MM.1S (cell line): ENCODE measurements at places on chromosomes 1 and 21.

GRCh38 chr1:93056214-93056613 lies 22.9 kb upstream of the MTF2 start:
- DNase-seq: peak; percentile 13

DNA sequence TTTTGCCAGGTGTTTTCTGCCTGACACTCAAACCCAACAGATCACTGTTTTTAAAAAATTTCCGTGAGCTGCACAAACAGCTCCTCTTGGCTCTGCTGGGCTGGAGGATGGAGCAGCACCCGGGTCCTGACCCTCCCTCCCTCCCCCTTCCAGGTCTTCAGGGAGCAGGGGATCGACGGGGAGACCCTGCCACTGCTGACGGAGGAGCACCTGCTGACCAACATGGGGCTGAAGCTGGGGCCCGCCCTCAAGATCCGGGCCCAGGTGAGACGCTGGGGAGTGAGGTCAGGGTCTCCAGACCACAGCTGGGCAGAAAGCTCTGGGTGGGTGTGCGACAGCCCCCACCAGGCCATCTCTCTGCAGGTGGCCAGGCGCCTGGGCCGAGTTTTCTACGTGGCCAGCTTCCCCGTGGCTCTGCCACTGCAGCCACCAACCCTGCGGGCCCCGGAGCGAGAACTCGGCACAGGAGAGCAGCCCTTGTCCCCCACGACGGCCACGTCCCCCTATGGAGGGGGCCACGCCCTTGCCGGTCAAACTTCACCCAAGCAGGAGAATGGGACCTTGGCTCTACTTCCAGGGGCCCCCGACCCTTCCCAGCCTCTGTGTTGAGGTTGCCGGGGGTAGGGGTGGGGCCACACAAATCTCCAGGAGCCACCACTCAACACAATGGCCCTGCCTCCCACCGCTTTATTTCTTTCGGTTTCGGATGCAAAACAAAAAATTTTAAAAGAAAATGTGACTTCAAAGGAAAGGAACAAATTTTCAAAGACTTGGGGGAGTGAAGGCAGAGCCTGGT lies 15.3 kb downstream of the NOC2L start:
- DNase-seq: peak; percentile 54

DNA sequence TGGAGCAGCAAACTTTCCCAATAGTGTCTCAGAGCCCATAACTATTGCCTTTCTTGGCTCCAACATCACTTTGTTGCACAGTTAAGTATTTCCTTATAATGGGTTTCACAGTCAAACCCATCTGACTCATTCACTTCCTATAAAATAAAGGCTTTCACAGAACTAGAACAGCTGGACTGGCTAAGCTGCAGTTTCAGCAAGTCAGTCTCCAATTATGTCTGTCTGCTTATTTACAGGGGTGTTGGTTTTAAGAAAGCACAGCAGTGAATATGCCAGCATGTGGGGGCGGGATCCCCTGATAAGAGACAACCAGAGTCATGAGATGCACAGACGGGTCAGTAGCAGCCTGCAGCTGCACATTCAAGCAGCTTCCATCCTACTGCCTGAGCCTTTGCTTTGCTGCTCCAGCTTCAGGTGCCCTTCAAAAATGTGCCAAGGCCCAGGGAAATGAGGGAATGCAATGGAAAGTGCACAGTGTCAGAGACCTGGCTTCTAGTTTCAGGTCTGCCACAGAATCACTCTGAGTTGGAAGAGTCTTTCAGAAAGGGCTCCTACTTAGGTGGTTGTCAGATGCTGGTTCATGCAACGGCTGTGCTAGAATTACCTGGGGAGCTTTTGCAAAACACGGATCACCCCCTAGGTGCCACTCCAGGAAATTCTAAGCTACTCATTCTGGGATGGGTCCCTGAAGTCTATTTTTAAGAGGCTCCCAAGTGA lies 24.8 kb downstream of the RNF19B start:
- DNase-seq: no peak

DNA sequence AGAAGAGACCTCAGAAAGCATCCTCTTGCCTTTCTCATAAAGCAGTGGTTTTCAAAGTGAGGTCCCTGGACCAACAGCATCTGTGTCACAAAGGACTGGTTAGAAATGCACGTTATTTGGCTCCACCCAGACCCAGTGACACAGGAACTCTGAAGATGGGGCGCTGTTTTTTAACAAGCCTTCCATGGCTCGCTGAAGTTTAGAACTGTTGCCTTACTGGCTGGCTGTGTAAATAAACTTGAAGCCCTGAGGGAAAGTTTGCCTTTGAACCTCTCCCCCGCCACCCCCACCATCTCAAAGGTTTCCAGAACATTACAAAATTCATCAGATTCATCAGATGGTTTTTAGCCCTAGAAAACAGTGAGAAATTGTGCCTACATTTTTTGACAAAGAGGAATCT lies 21.8 kb upstream of the IKBKE start:
- no peak for DNase-seq

GRCh38 chr1:161719325-161719611 lies 2.1 kb upstream of the FCRLB start:
- no peak for DNase-seq

DNA sequence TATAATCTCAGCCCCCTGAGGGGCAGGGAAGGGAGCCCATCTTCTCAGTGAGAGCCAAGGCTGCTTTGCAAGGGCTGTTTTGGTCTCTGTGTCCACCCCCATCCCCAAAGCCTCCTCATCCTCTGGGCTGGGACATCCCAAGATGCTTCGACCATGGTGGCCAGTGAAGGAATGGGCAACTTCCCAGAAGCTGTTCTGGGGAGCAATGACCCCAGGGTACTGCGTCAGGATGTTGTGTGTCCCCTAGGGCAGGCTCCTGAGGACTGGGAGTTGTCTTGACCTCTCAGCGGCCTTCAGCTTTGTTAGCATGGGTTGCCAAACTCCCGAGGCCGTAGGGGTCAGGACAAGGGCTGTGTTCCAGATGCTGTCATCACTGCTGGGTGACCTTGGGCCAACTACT lies 238.4 kb upstream of the POU3F1 start:
- DNase-seq: no peak

GRCh38 chr1:25831569-25832196 lies 11.9 kb downstream of the MTFR1L start:
- no peak for DNase-seq

- DNase-seq: no peak
Observed at GRCh38 chr1:109474697-109475096, 8.4 kb downstream of the SYPL2 start.

DNA sequence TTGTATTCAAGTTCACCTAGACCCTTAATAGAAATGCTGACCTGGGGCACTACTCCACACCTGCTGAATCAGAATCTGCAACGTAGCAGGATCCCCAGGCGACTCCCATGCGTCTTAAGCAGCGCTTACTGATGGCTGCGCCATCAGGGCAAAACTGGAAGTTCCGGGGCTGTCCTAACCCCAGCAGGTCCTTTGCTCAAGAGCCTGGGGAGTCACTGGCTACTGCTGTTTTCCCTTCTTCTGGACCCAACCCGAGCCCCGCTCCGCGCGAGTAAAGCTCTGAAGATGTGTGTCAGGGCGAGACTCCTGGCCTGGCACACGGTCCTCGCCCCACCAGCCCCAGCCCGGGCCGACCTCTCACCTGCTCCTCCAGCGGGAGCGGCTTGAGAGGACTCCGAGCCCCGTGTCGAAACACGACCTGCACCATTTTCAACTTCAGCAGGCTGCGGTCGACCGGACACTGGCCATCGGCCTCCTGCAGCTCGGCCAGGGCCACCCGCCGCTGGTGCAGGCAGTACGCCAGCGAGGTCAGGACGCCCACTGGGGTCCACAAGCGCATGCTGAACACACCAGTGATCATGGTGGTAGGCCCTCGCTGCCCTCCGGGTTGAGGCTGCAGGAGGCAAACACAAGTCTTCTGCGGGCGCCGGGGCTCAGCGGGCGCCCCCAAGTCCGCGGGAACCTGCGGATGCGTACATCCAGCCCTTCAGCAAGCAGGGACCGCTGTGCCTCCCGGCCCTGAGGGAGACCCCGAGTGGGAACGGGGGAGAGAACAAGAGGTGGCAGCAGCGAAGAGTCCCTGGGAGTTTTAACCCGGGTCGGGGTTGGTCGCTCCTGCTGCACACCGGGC lies 630 bp downstream of the ACP6 start:
- peak; percentile 96 for DNase-seq

DNA sequence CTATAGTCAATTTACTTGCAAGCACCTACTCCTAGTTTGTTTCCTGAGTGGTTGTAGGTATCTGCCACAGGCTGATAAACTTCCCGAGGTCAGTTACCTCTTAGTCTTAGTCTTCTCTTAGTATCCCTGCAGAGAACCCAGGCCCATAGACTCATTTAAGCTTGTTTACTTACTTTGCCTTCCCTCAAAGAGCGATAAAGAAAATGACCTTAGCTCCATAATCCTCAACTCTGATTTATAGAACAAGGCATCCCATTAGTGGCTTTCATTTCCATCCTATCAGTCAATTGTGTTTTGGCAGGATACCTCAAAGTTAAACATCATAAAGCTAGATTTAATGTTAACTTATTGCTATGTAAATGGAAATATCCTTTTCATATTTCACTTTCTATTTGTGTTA lies 119.7 kb downstream of the UCHL5 start:
- DNase-seq: no peak

GRCh38 chr1:43206600-43207228 lies 34.6 kb downstream of the CFAP57 start:
- no peak for DNase-seq

GRCh38 chr1:115317101-115318012 lies 20.7 kb downstream of the NGF start:
- DNase-seq: no peak

DNA sequence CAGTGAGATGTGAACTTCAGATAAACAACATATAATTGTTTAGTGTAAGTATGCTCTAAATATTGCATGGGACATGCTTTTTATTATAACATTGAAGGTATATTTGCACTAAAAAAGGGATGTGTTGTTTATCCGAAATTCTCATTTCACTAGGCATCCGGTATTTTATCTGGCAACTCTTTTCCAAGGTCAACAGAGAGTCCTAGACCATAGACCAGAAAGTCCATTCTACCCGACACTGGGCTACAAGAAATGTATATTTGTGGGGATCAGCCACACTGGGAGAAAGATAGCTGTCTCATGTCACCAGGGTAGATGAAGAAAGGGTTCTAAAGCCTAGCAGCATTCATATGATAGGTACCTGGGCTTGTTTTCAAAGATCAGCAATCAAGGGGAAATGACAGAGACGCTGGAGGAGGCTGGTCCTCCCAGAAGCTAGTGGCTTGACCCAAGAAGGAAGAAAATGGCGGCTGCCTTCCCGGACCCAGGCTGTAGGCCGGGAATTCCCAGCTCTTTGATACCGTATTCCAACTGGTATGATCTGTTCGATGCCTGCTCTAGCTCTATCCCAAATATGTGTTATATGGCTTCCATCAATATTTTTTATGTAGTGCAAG lies 161.1 kb upstream of the IRF2BP2 start:
- DNase-seq: no peak

DNA sequence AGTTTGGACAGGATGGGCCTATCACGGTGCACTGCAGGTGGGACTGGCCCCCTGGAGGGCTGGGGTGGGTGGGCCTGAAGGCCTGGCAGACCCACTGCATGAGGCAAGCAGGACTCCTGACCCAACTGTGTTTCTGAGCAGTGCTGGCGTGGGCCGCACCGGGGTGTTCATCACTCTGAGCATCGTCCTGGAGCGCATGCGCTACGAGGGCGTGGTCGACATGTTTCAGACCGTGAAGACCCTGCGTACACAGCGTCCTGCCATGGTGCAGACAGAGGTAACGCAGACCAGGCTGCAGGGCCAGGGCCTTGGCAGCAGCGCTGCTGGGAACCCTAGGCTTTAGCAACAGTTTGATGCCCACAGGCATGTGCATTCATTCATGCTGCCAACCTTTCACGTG lies 29.0 kb upstream of the KDM4A start:
- DNase-seq: no peak

DNA sequence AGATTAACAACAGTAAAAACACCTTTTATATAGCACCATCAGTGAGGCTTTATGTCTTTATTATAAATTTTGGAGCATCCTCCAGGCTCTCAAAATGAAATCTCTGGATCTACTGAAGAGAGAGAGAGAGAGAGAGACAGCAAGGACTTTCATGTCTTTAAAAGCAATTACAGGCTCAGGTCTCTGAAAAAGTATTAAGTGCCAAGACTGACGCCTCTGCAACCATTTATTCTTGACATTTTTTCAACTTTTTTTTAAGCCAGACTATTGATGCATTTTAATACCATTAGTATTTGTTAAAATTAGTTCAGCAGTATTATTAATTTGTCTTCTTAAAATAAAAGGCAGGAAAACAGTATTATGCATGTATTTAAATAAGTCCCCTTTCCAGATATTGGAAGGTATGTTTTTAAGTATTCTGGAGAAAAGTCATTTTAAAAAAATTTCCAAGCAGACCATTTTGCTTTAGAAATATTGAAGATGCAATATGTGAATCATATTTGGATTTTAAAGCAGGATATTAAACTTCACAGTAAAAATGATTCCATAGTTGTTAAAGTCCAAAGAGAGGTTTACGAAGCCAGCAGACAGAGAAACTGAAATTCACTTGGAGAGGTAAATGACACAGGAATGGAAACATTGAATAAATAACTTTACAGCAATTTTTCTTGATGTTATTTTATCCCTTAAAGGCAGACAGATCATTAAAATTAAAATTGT lies 35.4 kb upstream of the APOBEC4 start:
- no peak for DNase-seq

- DNase-seq: no peak
Observed at GRCh38 chr1:102691592-102692090, 416.7 kb downstream of the COL11A1 start.

- no peak for DNase-seq
Observed at GRCh38 chr1:11944358-11944931, 9.9 kb downstream of the PLOD1 start.

DNA sequence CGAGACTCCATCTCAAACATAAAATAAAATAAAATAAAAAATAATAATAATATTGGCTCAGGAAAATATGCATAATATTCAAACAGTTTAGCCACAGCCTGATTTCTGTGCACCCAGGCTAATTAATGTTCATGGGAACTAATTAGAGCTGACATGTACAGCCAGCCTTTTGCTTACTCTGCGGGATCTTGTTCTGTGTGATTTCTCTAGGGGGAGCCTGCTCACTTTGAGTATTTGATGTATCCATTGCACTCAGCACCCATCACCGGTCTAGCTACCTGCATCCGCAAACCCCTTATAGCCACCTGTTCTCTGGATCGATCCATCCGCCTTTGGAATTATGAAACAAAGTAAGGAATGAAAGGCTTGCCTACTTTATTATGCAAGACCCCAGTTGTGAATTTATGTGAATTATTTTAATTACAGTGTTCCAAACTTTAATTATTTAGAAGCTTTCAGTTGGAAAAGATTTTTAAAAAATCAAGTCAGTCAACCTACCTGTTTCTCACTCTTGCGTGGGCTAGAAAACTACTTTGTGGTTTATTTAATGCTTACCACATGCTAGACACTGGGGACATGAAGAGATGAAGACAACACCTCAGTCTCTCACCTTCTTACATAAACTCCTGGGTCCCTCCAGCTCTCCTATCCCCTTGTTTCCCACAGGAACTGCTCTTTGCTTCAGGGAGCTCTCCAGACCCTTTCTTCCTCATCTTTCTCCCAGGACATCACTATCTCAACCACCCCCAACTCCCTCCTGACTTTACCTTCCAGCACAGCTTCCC lies 25.4 kb downstream of the CFAP57 start:
- DNase-seq: no peak

- no peak for DNase-seq
Observed at GRCh38 chr1:31712630-31713029, 8.8 kb upstream of the COL16A1 start.

- no peak for DNase-seq
Observed at GRCh38 chr1:212958175-212958574, 7.8 kb downstream of the VASH2 start.
